ENCODE measurements at places on chromosomes 7 and 10.

GRCh38 chr10:59324597-59324996 lies 37.8 kb downstream of the FAM13C start:
- no peak for DNase-seq

GRCh38 chr7:26399736-26400135 lies 108.1 kb downstream of the SNX10 start:
- DNase-seq, result no peak

DNA sequence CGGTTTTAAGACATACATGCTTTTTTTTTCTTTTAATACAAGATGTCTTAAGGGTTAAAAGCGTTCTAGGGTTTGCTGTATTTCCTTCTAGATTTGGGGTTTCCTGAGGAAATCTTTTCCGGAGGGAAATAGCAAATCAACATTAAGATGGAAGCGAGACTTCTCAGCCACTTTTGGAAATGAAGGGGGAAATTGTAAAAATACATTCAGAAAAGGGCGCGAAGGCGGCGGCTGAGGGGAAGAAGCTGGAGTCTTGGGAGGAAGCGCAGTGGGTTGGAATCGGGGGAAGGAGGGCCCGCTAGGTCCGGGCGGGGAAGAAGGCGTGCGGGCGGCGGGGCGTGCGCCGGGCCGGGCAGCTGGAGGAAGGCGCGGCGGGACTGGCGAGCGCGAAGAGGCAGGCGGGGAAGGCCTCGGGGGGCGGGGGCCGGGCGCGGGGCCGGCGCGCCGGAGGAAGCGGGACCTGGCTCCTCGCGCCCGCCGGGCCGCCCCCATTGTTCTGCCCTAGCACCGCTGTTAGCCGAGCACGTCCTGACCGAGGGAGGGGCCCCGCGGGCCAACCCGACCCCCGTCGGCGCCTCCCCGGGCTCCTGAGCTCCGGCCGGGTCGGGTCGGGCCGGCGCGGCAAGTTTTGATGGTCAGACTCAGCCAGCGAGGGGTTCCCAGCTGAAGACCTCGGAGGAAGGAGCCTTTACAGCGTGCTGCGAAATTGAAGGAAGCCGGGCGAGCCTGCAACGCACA lies 1.5 kb upstream of the SKIDA1 start:
- DNase-seq, result peak; percentile 59

DNA sequence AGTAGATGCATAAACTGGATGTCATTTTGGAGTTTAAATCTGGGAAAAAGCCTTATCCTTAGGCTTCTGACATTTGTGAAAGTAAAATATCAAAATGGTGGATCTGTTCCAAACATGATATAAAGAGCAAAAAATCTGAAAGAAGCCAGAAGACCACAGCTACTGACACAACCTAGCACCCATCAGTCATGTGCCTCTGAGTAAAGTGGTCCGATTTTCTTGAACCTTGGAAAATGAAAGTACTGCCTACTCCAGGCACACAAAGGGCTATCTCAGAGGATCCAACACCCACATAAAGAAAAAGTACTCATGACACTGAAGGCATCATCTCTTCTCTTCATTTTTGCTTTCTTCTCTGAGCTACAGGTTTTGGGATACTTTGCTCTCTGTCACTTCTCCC lies 150.7 kb downstream of the KMT2E start:
- DNase-seq, result no peak

- no peak for DNase-seq
These were observed 158.0 kb downstream of the SDHAF3 start for GRCh38 chr7:97275475-97275874.

GRCh38 chr7:51013218-51013786 lies 230.6 kb upstream of the GRB10 start:
- no peak for DNase-seq

DNA sequence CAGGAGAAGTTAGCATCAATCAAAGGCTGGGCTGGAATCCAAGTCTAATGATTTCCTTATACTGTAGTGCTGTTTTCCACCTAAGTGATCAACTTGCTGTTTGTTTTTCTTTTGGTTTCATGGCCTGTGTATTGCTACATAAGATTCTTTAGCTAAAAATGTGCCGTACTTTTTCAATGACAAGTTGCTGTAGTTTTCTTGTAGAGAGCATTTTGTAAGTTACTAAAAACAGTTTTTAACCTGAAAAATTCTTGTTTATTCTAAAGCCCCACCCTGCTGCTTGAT lies 1.3 kb downstream of the HELLS start:
- DNase-seq, result no peak

All from tibial artery (tissue), 4 donors.